ENCODE measurements at places on chromosomes 5 and 9.

- no peak for DNase-seq
These were observed 111.0 kb downstream of the CD180 start for GRCh38 chr5:67085616-67086015.

- DNase-seq: no peak
These were observed 132.7 kb upstream of the TNC start for GRCh38 chr9:115250621-115251032.

GRCh38 chr5:97499605-97500004 lies 316.6 kb upstream of the RIOK2 start:
- no peak for DNase-seq

- DNase-seq: no peak
These were observed 337.1 kb upstream of the MPDZ start for GRCh38 chr9:13616491-13617035.

DNA sequence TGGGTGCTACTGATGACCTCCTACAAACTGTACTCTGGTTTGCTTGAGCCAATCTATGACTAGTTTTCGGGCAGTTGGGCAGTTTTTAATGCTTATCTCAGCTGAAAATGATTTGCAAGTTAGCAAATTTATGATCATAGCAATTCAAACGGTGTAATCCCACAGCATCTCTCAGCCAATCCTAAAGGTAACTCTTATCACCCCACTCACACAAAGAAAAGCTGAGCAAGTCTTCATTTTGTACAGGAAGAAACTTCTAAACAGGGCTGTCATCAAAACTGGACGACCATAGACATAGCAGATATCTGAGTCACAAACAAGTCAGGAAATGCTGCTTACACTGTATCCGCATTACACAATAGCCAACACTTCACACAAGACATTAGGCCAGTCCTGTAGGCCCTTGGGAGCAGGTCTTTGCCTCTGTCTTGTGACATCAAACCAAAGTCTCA lies 2.6 kb upstream of the ENC1 start:
- no peak for DNase-seq

GRCh38 chr5:52988335-52989024 lies 672 bp upstream of the ITGA2 start:
- no peak for DNase-seq

DNA sequence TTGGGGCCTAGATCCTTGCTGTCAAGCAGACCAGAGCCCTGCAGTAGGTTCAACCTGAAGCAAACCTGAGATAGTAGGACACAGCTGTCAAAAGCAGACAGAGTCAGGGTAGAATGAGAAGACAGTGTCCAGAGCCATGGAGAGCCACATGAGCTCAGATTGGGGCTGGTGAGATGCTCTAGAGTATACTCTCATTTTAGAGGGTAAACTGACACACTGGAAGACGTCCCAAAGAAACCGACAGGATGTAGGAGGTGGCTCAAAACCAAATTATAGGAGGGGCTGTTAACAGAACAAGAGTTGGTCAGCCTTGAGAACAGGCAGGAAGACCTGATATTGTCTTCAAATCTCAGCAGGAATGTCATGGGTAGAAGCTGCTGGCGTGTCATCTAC lies 11.5 kb downstream of the CCDC69 start:
- DNase-seq: no peak

GRCh38 chr5:103669615-103670014 lies 107.0 kb upstream of the NUDT12 start:
- no peak for DNase-seq

DNA sequence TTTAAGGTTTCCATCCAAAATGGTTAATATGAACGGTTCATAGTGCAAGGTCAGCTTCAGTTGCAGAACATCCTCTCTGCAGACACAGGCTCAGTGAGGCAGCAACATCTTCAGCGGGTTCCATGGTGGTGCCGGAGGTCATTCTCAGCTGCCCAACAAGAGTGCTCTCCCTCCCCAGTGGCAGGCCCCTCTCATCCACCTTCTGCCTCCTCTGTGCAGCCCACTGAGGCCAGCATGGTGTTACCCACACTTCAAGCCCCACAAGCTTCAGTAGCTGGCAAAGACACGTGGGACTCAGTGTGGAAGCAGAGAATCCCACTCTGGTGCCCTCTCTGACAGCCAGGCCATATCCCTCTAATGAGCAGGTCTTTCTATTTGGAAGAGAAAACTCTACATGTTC lies 4.1 kb upstream of the ARSI start:
- no peak for DNase-seq

Measured in stimulated activated CD4-positive, alpha-beta T cell treated with anti-CD3 and anti-CD28 coated beads, Interleukin-1b, Interleukin-23, amount 100 ng/mL, for 1 hour (primary cell).